Suppressor macrophage (primary cell): ENCODE measurements at places on chromosomes 6 and 20.

DNA sequence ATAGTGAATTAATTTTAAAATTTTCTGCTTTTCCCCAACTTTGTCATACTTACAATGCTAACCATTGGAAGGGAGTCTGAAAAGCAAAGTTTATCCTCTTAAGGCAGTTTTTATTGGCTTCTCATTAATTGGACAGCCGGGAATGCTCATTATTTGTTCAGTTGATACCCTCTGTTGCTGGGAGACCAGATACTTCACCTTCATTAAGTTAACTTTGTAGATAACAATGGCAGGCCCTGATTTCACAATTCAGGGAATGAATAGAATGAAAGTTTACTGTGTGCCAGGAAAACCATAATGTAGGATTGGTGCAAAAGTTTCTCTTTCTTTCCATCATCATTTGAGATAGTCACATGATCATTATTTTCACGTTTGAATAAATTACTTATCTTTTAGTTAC lies 49.0 kb downstream of the COL19A1 start:
- no peak for DNase-seq

- no peak for DNase-seq
Observed at GRCh38 chr20:55103188-55103587, 627.8 kb downstream of the DOK5 start.

DNA sequence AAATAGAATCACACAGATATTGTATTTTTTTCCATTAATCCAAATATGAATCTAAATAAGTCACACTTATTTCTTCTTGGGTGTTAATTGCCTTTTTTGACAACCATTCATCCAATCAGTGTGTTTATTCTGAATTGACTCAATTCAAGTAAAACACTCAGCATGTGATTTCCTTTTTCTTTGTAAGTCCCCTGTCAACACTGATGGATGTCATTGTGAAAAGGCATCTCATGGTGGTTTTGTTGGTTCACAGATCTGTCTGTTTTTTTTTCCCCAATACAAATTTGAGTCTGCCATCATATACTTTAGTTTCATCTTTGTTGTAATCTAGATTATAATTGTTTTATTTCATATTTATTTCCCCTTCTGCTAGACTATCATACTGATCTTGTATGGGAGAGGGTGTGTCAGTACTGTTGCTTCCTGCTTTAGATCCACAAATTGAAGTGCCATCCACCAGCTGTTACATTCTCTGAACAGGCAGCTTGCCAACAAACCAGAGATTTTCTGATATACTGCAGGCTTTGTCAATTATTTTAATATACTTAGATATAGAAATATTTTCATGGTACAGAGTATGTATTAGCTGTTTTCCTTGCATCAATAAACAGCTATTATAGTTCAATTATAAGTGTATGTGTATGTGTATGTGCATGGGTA lies 64.2 kb upstream of the FLRT3 start:
- no peak for DNase-seq

DNA sequence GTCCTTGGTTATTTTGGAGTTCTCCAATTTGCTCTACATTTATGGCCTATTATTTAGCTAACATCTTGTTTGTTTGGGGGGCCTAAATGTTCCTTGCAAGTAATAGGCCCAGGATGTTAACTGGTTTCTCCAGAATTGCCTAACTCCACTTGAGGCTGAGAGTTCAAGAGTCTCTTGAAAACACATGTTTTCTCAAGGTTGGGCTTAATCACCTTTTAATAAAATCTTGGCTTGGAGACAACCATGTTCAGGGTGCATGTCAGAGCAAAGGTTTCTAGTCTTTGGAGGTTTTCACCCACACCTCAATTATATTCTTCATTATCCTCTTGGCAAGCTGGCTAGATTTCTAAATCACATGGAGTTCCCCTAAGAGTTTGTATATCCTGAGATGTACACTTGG lies 54.2 kb downstream of the KLHL31 start:
- no peak for DNase-seq

DNA sequence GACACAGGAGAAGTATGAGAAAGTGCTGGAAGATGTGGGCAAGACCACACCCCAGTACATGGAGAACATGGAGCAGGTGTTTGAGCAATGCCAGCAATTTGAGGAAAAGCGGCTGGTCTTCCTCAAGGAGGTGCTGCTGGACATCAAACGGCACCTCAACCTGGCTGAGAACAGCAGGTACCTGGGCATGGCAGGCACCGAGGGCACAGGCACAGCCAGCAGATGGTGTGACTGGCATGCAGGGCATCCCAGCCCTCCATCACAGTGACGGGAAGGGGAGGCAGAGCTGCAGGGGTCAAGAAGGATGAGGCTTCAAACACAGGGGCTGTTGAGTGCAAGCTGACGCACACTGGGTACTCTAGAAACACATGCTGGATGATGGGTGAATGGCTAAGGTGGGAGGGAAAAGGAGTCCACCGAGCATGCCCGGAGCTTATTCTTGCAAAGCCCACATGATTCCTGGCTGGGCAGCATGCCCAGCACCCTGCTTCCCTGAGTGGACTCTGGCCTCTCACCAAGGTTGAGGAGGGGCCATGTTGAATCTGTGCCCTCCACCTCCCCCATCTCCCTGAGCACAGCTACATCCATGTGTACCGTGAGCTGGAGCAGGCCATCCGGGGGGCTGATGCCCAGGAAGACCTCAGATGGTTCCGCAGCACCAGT lies 26.3 kb downstream of the SPDEF start:
- no peak for DNase-seq

GRCh38 chr6:67009818-67010217 lies 1302.8 kb upstream of the EYS start:
- DNase-seq, result no peak

- no peak for DNase-seq
Observed at GRCh38 chr20:52410731-52411234, 219.2 kb upstream of the ZFP64 start.

DNA sequence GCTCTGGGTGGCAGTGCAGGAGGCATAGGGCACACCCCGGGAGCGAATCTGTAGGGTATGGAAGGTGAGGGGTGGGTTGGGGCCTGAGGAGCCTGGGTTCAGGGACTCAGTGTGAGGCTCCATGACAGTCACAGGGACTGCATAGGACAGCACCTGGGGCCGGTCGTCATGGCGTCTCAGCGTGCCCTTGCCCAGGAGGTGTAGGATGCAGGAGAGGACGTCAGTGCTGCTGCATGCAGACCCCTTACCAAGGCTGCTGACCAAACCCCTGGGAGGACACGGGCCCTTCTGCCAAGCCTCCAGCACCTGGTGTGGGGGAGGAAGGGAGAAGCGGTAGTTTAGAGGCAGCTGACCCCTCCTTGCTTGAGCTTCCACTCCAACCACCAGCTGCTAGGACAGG lies 15.9 kb downstream of the CUL7 start:
- no peak for DNase-seq

DNA sequence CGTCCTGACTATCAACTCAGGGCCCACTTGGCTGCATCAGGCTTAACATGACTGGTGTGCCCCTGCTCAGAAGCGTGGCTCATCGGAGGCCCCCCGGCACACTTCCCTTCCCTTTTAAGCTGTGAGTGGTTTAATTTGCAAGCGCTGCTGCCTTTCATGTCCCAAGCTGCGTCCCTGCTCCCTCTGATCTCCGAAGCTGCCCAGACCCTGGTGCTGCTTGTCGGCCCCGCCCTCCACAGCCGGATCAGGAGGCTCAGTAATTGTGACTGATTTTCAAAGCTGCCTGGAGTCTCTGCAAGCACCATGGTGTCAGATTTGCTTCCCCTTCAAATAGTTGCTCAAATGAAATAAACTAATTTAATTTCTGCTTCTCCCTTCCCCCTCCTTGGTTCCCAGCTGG lies 71.1 kb downstream of the CDH22 start:
- DNase-seq, result no peak

DNA sequence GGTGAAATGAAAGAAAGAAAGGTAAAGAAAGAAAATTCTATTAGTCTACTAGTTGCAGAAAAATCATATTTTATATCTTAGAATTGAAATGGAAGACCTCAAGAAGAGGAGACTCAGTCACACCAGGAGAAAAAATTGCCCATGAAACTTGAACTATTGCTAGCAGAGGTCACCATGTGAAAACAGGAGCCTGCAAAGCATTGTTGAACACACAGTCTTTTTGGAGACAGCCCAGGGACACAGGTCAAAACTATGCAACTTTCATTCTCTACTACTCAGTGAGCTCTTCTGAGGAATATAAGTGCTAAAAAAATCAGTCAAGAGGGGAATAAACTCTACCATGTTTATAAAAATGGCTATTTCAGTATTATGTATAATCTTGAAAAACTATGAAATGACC lies 89.8 kb upstream of the TENT5A start:
- no peak for DNase-seq

GRCh38 chr20:35238170-35238569 lies 11.7 kb downstream of the MMP24 start:
- peak; percentile 14 for DNase-seq

DNA sequence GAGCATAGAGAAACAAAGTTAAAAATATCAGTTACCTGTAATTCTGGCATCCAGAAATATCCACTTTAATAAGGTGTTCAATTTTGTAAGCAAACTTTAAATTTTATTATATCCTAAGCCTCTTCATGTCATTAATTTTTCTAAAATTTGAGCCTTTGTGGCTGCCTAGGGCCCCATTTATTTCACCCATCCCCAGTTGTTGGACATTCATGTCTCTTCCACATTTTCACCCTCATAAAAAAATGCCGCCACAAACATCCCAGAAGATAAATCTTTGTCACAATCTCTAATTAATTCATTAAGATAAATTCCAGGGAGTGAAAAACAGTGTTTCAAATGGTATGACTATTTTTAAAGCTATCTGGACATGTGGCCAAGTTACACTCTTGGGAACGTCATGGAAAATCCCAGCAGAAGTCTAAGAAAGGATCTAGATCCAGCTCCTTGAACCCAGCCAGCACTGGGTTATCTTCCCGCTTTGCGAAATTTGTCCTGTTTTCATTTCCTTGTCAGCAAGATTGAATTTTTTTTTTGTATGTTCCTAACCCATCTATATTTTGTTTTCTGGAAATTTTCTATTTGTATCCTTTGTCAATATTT lies 97.2 kb downstream of the TMEM242 start:
- DNase-seq, result no peak

DNA sequence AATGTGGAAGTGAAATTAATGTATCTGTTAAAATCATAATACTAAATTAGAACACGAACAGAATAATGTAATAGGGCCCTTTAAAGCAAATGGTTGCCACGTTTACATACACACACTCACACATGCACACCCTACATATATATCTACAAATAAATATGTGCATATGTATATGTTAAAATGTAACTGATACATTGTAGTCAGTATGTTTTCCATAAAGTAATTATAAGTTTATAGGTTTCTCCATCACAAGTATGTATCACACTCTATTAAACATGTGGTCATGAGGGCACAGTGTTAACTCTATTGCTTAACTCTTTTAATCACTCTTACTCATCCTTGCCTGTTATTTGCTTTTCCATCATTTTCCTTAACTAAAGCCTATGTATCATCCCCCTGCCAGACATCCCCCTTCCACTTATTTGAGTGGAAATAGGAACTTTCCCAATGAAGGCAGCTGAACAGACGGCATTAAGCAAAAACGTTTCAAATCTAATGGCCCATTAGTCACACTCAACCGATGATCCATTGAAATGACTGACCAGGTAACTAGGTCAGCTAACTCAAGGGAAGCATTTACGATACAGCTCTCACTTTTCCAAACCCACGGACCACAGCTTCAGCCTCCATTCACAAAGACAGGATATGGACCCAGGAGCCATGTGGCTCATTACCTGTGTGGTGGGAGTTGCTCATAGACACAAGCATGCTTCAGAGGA lies 89.3 kb downstream of the HAO1 start:
- DNase-seq, result no peak

- no peak for DNase-seq
Observed at GRCh38 chr6:8414844-8415243, 20.5 kb downstream of the SLC35B3 start.

DNA sequence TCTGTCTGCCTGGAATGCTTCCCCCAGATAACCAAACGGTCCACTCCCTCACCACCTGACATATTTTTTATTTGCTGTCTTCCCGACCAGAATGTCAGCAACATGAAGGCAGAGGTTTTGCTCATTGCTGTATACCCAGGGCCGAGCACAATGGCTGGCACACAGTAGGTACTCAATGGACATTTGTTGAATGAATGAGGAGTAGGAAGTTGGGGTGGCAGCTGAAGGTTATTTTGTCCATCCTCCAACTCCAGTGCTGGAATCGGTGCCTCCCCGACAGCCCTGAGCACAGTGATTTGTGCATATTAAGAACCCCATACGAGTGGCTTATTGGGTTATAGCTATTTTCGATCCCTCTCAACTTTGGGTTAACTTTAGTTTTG lies 10.3 kb downstream of the DUSP15 start:
- no peak for DNase-seq

DNA sequence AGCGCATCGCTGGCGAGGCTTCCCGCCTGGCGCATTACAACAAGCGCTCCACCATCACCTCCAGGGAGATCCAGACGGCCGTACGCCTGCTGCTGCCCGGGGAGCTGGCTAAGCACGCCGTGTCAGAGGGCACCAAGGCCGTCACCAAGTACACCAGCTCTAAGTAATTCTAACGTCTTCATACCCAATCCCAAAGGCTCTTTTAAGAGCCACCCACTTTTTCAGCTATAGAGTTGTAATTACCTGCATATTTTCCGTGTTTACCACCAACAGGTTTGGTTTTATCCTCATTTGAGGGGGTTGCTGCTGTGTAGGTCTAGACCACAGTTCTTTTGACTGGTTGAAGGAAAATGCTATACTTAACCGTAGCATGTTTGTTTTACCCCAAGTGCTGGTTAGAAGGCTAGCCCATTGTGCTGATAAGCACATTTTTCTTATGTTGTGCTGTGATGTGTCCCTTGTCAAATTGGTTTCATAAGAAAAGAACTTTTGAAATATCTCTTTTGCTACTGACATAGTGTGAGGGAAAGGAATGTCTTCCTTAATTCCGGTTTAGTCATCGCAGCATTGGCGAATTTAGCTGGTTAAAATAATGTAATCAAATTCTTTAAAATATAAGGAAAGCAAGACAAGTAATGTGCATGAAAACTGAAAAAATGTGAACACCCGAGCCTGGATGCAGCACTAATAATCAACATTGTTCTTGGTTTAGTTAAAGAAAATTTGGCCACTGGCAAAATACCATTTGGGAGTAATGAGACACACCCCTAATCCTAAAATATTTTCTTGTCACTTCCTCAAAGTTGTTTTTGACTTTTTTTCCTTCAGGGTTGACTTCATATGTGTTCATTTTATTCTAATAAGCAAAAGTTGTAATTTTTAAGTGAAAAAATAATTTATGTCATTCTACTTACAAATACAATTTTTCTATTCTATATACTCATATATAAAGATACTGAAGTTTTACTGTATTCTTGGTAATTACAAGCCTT lies 112.8 kb downstream of the HFE start:
- DNase-seq, result peak; percentile 54

GRCh38 chr20:44271915-44272663 lies 25.0 kb downstream of the GDAP1L1 start:
- DNase-seq, result peak; percentile 48

DNA sequence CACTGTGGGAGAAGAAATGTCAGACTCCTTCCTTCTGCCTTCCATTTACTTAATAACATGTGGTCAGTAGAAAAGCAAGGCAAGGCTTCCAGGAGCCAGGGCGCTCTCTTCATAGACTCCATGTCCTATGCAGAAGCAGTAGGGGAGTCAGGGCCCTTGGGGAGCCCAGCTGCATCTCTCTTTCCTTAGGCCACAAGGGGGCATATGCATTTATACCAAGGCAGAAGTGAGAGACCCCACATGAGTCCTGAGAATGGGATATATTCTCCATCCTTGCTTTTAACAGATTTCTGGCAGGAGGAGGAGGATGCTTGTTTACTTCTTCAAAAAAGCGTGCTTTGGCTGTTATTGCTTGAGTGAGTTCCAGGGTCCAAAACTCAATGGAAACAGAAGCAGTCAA lies 198.5 kb downstream of the HIVEP2 start:
- peak; percentile 32 for DNase-seq
